ENCODE measurements at places on chromosomes 4 and X.
A peak's percentile ranks its signal among the peaks of the same experiment; 100 is the strongest.

DNA sequence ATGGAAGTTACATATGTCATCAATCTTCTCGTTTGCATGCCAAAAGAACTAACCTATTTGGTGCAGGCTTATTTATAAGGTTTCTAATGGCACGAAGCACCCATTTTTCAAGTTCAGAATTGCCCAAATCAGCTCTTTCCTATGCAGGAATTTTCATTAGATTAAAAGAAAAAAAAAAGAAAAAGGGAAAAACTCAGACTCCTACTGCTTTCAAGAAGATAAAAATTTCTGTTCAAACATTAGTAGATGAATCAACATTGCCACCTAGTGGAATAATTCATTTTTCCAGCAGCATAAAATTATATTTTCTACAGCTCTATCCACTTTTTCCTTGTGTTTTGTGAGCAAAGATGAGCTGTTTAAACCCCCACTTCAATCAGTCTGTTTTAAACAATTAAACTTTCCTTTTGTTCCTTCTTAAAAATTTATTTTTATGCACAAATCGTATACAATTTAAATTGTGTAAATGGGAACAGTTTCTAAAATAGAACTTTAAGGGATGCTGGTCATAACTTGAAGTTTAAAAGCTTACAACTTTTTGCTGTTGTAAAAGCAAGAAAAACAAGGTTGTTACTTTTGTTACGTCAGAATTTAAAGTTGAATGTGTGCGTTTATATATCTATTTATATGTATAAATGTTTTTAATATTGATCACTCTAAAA, 309.9 kb downstream of the ARAP2 start:
- no peak for DNase-seq

GRCh38 chrX:120262859-120263708, 12.5 kb downstream of the ZBTB33 start:
- DNase-seq: no peak

DNA sequence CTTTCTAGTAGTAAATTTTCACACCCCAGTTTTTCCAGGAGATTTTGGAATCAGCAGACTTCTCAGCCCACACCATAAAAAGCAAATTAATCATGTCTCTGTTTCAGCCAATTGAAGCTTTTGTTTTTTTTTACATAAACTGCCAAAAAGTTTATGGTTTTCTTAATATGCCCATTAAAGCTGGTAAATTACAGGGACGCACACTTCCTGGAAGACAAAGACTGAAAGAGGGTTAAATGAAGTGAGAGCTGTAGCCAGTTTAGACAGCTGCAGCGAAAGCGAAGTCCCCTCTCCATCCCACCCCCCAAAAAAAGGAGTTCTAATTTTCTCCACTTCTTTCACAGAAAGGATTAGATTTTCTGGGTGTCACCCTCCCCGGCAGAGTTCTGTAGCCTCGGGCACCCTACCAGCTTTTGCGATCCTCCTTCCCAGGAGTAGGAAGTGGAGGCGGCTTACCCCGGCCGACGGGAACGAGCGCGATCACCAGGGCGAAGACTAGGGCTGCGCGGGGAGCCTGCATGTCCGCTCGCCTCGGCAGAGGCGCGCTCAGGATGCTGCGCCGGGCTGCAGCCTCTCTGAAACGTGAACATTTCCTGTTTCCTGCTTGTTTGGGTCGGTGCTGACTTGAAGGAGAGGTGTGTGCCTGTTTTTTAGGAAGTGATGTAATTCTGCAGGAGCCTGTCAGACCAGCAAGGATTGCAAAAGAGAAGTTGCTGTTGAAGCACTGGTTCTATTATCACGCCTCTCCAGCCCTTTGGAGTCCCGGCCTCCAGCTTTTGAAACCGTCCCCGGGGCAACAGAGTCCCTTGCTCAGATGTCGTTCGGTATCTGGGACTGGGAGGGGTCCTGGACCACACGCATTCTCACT, at the start of gene TMEM154:
TMEM154 (minus strand) TSS at position 584 of the 868 bp plus-strand sequence; CDS start at position 520, 64 bp downstream.
- peak; percentile 46 for DNase-seq

- no peak for DNase-seq
Measured at GRCh38 chr4:139559687-139560086, 3.7 kb upstream of the SETD7 start.

GRCh38 chr4:106766519-106766918, 269.6 kb downstream of the DKK2 start:
- DNase-seq: no peak

DNA sequence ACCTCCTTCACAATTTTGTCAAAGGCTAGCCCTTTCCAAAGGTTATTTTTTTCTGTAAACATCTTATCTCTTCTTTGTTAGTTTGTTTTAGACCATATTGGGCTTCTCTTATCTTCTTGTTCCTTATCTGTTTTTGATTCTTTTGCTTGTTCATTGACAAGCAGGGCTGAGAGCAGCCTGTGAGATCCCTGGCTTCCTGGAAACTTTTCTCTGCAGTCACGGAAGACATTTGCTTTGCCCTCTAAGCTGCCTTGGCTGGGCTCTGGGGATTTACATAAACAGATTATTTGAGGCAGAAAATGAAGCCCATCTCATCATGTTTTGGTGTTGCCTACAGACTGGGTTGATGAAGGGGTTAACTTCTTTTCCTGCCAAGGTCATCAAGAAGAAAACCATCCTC, 157.4 kb upstream of the AMOT start:
- DNase-seq: no peak

DNA sequence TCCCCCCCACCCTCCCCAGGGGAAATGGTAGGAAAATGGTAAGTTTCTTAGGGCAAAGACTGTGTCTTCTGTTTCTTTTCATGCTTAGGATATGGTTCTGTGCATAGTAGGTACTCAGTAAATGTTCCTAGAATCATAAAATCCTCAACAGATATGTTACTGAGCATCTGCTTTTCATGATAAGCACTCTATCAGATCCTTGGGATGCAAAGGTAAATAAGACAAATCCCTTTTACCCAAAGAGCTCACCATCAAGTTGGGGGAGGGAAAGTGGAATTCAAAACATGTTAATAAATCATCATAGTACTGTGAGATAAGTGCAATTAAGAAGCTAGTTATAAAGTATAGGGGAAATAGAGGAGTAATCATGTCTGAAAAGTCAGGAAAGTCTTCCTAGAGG, 67.9 kb upstream of the OGT start:
- DNase-seq: no peak

DNA sequence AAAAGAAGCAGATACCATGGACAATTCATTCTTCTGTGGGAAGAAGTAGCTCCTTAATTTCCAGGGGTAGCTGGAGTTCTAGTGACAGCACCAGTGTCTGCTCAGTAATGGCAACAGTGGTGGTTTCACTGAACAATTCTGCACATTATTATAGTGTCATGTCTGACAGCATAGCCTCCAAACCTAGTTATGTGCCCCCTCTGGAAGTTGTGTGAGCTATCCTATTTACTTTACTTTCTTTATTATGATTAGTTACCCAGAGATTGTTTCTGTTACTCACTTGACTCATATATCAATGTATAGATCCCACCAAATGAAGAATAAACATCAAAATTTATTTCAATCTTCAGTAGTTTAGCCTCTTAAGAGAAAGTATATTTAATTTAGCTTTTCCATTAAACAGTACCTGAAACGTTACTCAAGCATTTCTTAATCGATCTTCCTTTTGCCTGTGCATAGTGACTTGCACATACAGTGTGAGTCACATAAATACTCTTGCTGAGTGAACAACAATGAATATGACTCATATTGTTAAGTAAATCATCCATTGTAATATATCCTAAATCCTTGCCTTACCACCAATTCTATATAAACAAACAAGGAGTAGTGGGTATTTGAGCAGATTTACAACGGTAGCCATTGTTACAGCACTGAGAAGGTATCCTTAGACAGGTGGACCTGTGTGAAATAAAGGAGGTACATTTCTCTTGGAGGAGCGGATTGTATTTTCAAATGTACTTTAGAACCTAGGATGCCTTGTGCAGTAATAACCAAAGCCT, 534.7 kb downstream of the ANKRD50 start:
- no peak for DNase-seq

- no peak for DNase-seq
Measured at GRCh38 chrX:79107891-79108718, 36.4 kb upstream of the GPR174 start.

DNA sequence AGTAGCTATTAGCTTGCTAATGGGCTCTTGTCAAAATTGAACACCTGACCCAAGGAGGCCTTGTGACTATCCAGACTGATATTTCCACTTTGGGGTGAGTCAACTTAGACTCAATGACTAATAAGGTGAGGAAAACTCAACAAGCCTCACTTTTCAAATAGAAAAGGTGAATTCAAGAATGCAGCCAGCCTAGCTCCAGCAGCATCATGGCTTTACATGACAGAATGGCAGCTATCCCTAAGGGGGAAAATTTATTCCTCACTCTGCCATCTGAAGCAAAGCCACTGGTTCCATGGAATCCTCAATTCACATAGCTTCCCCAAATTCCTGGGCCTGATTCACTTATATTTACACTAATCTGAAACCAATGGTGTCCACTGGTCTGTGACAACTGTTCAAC, 29.1 kb upstream of the RAB9B start:
- DNase-seq: no peak

- no peak for DNase-seq
Measured at GRCh38 chr4:41362621-41363383, 106.1 kb downstream of the UCHL1 start.

DNA sequence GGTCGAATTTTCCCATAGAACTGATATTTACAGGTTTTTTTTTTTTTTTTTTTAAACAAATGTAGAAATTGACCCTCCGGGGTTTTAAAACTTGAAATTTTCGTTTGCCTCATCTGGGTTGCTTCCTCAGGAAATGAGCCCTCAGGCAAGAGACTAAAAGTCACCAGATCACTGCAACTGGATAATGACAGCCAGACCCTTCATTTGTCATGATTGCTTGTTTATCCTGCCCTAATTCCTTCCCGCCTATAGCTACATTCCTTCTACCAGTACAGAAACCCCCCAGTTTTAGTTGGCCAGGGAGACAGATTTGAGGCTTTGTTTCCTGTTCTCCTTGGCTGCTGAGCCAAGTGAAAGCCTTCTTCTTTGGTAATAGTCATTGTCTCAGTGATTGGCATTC, 44.0 kb upstream of the IGFBP7 start:
- DNase-seq: no peak

DNA sequence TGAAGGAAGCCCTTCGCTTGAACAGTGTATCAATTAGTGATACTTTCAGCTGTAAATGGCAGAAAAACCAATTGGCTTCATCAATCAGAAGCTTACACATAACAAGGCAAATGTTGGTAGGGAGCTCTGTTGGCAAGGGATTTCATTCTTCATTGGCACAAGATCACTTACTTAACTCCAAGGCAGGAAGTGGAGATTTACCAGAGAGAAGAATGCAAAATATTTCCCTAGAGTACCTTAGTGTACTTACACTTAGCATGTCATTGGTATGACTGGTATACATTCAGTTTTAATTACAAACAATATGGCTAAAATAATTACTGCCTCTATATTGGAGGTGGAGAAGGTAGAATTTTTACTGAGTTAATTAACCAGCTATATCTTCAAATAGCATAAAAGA, 545.0 kb downstream of the GABRG1 start:
- no peak for DNase-seq

GRCh38 chr4:149897783-149898182, 82.1 kb upstream of the IQCM start:
- no peak for DNase-seq

DNA sequence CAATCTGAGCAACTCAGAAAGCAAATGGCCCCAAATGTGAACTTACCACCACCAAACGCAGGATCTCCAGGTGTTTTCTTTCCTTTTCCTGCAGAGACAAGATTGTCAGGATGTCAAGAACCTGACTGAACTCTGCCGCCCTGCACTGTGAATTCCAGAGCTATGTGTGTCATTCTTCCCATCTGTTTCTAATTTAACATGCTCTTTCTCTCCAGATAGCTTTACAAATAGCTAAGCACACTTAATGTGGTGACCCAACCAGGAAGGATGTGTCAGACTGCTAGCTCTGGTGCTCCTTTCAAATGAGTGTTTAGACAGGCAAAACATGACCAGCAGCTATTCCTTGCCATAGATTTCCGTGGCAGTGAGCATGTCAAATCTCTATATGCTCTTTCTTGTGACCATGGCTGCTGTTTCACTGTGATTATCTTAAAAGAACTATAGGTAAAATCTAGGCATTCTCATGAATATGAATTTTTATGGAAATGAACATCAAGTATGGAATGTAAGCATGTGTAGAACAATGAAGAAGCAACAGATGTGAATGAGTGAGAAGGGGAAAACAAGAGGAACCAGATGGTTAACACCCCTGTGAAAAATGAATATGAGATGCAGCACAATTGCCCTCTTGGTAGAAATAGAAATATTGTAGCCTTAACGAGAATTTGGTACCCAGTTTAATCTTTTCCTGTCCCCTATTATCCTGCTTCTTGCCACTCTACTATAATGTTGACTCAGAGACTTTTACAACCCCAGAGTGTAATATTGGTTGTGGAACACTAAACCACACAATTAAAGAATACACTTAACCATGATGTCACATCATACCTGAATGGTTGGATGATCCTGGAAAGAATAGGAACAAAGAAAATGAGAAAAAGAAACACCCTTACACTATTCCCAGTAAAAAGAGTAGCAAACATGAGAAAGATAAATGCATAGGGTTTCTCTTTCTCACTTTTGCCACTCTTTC, 247.8 kb upstream of the DKK2 start:
- no peak for DNase-seq

- DNase-seq: no peak
Measured at GRCh38 chrX:108704839-108705238, 31.5 kb downstream of the IRS4 start.

DNA sequence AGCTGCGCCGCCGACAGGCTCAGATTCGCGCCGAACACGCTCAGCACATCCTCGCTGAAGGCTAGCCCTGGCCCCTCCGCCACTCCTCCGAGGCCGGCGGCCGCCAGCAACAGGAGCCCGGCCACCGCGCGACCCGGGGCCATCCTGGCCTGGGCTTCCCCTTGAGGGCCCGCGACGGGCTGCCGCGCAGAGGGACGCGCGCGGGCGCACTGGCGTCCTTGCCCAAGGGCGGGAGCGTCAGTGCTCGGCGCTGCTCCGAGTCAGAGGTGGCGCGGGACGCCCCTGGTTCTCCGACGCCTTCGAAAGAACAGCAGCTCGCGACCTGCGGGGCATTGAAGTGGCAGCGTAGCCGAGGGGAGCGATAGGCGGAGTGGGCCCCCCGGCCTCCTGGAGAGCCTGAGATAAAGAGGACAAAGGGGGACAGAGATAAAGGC, 745 bp downstream of the SLC39A8 start:
- DNase-seq: peak; percentile 61

DNA sequence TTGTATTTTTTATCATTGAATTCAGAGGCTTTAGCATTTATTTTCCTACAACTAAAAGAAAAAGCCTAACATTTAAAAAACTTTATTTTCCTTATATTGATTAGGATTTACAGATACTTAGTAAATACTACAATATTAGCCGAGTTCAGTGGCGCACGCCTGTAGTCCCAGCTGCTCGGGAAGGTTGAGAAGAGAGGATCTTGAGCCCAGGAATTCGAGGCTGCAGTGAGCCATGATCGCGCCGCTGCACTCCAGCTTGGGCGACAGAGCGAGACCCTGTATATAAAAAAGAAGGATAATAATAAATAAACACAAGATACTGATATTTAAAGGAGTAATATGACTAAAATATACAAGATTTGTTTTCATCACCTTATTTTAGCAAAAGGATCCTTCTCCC, 681 bp upstream of the UPF3B start:
- no peak for DNase-seq

- no peak for DNase-seq
Measured at GRCh38 chr4:183960046-183960420, 54.9 kb downstream of the STOX2 start.

GRCh38 chr4:1558205-1558604, 125.9 kb downstream of the FAM53A start:
- no peak for DNase-seq

Measured in activated T-helper 1 cell treated with anti-CD3 and anti-CD28 coated beads, Interleukin-2, amount 50 U/mL, for 16 hours (primary cell).